ENCODE measurements at places on chromosomes 6 and 20.

DNA sequence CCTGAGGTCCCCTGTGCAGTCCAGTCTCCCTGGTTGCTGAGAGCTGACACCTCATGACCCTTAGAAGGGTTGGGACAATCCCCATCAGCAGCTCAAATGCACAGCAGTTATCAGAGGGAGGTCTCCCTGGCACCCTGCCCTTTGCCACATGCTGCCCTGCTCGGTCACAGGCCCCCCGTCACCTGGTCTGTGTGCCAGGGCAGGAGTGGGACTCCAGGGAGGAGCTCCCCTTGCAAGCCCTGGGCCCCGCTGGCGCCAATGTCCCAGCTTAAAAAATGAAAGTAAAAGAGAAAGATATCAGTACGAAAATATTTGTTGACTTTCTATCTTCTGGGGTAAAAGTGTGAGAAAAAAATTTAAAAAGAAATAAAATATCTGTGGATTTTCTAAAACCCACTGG lies 68.1 kb upstream of the SLC22A16 start:
- no peak for DNase-seq

DNA sequence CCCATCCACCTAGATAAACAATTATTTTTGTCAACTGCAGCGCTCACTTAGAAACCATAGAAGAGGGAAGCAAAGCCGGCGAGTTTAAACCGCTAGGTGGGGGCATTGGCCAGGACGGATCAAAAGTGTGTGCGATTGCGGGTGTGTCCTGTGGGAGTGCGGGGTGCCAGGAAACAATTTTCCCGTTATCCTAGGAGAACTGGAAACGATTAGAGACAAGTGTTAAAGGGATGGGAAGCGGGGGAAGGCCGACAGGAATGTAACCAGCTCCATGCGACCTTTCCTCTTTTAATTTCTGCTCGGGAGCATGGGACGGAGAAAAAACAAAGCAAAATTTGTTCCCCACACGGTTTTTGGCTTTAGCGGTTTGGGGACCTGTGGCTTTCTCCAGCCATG lies 2.8 kb upstream of the HTR1B start:
- no peak for DNase-seq

- DNase-seq: no peak
These were observed 121.3 kb downstream of the MYO6 start for GRCh38 chr6:75870389-75870788.

DNA sequence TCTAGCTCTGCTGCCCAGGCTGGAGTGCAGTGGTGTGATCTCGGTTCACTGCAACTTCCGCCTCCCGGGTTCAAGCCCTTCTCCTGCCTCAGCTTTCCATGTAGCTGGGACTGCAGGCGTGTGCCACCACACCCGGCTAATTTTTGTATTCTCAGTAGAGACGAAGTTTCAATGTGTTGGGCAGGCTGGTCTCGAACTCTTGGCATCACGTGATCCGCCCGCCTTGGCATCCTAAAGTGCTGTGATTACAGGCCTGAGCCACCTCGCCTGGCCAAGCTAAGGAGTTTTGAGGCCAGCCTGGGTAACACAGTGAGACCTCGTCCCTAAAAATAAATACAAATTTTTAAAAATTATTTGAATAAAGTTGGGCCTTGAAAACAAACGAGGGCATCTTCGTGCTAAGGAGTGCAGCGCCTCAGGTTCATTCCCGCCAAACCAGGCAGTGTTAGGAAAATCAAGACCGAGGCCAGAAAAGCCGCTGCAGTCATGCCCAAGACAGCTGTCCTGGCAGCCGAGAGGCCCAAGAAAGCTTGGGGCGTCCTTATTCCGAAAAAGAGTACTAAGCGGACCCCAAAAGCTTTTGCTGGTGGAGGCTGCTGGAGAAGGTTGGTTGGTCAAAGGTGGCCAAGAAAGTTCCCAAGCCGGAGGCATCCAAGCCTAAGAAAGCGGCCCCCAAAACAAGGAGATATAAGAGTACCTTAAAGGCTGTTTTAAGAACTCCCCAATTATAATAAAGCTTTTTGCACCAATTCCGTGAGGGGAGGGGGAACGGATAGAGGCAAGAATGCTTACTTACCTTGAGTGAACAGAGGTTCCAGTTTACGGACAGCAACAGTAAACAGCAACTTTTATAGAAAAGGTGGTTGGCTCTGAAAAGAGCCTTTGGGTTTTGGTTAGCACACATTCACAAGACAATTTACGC lies 109.0 kb downstream of the HFE start:
- DNase-seq: peak; percentile 69

DNA sequence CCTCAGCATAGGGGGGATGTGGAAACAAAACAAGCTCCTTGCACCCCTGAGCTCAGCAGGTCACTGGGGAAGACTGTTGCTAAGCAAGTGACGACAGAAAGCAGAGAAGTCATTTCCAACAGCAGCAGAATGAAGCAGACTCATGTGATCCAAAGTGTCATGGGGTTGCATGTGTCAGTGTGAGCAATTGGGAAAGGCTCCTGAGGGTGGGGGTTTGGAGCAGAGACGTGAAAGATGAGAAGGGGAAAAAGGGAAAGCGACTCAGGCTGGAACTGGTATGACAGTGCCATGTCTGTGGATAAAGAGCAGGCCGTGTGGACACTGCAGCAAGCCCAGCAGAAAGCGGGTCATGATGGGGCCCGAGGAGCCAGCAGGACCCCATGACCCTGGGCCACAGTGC lies 363.9 kb downstream of the PREX1 start:
- peak; percentile 35 for DNase-seq

- no peak for DNase-seq
These were observed 34.3 kb upstream of the MCUR1 start for GRCh38 chr6:13848522-13849150.

GRCh38 chr6:8829796-8830195 lies 394.5 kb upstream of the SLC35B3 start:
- DNase-seq: no peak

- no peak for DNase-seq
These were observed 452.3 kb downstream of the GJA1 start for GRCh38 chr6:121887724-121888123.

GRCh38 chr6:37904590-37904989 lies 85.1 kb downstream of the ZFAND3 start:
- DNase-seq: no peak

DNA sequence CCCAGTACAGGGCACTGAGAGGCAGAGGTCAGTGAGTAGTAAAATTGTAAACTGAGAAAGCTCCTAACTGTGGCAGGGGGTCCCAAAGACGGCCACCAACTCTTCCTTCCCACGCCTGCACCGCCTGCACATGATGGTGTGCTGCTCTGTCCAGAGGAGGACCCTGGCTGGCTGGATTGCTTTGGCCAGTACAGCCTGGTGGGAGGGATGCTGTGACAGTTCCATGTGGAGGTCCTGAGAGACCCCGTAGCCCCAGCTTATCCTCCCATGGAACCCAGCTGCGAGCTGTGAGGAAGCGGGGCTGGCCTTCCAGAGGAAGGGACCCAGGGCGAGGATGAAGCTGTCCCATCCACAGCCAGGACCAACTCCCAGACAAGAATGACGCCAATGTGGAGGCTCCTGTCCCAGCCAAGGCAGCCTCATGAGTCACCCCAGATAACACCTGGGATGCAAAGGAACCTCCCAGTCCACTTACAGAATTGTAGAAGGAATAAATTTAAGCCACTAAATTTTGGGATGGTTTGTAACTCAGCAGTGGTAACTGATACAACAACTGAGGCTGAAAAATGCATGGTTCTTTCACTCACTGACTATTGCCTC lies 2.0 kb upstream of the ACSS1 start:
- DNase-seq: no peak

DNA sequence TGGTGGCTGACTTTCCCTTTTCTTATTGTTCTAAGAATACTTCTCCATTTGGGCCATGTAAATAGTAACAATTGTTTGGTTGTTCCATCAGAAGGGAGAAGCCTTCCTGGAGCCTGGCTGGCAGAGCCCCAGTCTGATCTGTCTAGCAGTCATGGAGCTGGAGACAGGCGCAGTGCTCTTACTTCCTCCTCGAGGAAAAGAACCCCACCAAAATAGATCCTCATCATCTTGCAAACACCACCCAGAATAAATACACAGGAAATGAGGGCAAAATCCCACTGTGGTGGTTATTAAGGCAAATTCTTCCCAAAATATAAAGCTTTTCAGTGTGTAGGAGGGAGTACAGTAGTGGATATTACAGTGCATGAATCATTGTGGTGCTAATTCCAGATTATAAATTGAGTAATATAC lies 195.1 kb upstream of the SGK1 start:
- DNase-seq: no peak

GRCh38 chr6:149246691-149247384 lies 70.7 kb upstream of the TAB2 start:
- DNase-seq: no peak

GRCh38 chr6:37514321-37514771 lies 14.7 kb upstream of the CCDC167 start:
- peak; percentile 64 for DNase-seq

DNA sequence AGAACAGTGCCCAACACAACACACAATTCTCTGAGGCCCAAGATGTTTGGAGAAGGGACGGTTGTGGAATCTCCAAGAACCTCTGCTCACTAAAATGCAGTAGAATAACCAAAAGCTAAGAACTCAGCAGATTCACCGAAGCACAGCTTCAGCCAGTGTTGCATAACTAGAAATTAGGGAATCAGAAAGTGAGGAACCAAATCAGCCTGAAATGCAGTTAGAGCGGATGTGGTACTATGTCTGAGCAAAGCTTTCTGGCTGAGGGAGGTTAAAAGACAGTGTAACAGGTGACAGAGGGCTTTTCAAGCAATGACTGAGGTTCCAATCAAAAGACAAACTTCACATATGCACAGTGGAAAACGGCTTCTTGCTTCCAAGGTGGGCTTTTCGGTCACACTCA lies 197.9 kb upstream of the KCNK16 start:
- DNase-seq: no peak

DNA sequence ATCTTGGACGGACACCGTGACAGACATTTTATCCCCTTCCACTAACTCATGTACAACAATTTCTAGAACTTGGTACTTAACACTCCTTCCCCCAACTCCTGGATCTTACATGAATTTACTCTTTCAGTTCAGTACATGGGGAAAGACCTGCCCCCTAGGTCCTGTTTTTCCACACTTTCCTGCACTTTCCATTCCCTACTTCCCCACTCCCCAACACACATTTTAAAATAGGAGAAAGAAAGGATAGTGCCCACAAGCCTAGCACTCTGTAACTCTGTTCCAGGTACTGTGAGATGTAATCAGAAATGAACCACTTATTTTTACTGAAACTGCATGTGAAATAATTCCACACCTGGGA lies 1.3 kb downstream of the ADGRG6 start:
- peak; percentile 41 for DNase-seq

DNA sequence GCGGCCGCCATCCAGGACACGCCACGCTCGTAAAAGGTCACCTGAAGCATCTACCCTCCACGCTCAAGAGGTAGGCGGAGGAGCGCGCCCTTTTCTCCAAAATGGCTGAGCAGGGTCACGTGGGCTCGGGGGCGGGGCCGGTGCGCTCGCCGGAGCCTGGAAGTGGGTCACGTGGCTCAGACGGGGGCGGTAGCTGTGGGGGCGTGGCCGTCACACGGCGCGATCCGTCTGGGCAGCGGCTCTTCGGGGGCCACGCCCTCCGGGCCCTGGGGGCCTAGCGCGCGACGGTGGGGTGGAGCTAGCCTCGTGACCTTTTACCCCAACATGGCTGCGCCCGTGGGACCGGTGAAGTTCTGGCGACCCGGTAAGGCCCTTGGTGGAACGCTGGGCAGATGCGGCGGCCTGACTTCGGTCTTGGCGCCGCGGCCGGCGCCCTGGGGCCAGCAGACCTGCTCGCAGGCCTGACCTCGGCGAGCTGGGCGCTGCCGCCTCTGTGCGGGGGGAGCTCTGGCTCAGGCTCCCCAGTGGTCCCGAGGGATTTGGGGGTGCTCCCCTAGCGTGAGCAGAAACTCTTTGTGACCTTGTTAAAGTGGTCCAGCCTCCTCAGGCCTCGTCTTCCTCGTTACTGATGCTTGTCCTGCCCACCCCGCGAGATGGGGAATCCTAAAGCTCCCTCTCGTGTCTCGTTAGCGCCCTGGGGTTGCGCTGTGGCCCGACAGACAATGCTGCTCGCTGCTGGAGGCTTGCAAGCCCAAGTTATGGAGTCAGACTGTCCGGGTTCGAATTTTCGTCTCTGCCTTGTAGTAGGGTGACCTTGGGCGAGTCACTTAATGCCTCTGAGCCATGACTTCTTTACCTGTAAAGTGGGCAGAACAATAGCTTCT lies at the start of gene DHX35:
DHX35 (plus strand) TSS at position 301 of the 884 bp plus-strand sequence; CDS start at position 325, 24 bp downstream.
- peak; percentile 99 for DNase-seq

DNA sequence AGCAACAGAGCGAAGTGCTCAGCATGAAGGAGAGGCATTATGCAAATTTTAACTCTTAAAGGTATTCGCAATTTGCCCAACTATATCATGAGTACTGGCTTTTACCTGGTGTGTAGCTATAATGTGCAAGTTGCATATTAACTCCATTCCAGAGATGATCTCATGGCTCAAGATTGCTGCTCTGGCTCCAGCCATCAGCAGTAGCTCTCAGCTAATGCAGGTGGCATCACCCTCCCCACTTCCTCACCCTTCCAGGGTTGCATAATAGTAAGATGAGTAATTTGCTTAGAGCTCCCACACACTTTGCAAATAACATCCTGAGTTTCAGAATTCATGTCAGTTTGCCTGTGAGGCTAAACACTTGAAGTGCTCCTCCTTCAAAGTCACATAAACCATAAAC lies 15.9 kb upstream of the PCSK2 start:
- DNase-seq: peak; percentile 52

GRCh38 chr6:101286146-101286545 lies 107.4 kb upstream of the GRIK2 start:
- DNase-seq: no peak

DNA sequence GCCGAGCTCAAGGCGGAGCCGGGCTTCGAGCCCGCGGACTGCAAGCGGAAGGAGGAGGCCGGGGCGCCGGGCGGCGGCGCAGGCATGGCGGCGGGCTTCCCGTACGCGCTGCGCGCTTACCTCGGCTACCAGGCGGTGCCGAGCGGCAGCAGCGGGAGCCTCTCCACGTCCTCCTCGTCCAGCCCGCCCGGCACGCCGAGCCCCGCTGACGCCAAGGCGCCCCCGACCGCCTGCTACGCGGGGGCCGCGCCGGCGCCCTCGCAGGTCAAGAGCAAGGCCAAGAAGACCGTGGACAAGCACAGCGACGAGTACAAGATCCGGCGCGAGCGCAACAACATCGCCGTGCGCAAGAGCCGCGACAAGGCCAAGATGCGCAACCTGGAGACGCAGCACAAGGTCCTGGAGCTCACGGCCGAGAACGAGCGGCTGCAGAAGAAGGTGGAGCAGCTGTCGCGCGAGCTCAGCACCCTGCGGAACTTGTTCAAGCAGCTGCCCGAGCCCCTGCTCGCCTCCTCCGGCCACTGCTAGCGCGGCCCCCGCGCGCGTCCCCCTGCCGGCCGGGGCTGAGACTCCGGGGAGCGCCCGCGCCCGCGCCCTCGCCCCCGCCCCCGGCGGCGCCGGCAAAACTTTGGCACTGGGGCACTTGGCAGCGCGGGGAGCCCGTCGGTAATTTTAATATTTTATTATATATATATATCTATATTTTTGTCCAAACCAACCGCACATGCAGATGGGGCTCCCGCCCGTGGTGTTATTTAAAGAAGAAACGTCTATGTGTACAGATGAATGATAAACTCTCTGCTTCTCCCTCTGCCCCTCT lies 1.1 kb downstream of the CEBPB start:
- DNase-seq: peak; percentile 70

GRCh38 chr6:113907102-113907815 lies 50.1 kb downstream of the MARCKS start:
- DNase-seq: no peak

GRCh38 chr6:54059683-54060082 lies 51.6 kb upstream of the MLIP start:
- no peak for DNase-seq

GRCh38 chr20:49171909-49172308 lies 16.2 kb downstream of the STAU1 start:
- no peak for DNase-seq

- DNase-seq: no peak
These were observed 5.5 kb downstream of the OR2B6 start for GRCh38 chr6:27962506-27962905.

- no peak for DNase-seq
These were observed at the start of gene RIPOR3 for GRCh38 chr20:50690650-50691572. Gene RIPOR3 (minus strand): TSS chr20:50691542. CDS start chr20:50691128, 414 bp downstream.

All from RKO (cell line).